ENCODE measurements at places on chromosomes 16 and 17.

DNA sequence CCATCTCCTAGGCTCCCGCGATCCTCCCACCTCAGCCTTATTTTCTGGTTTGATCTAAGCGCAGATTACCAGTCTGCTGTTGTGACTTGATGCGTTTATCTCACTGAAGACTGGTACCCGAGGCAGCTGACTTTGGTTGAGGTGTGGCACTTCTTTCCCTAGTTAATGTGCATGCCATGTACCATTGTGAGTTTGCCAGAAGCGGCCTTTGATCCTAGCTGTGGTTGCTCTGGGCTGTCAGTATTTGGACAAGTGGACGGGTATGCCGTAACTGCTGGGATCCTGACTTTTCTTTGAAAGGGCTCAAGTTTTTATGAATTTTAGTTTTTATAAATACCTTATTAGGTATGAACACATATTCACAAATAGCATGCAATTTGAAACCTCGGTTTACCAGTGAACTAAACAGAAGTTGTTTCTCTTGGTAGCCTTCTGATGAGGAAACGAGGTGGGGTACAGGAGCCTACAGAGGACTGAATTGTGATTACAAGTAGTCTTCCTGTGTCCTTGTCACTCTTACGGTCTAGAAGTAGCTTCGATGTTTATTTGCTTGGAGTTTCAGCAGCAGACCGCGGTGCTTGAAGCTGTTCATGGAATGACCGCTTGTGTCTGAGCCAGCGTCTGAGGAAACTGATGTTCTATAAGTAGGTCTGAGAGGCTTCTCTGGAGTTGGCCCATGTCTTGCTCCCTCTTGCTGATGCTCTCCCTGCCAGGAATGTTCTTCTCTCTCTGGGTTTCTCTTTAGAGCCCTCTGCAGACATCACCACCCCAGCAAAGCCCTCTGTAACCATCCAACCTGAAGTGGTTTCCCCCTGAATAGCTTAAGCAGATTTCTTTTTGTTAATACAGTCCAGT lies 40.0 kb downstream of the SEC14L1 start:
- no peak for DNase-seq

DNA sequence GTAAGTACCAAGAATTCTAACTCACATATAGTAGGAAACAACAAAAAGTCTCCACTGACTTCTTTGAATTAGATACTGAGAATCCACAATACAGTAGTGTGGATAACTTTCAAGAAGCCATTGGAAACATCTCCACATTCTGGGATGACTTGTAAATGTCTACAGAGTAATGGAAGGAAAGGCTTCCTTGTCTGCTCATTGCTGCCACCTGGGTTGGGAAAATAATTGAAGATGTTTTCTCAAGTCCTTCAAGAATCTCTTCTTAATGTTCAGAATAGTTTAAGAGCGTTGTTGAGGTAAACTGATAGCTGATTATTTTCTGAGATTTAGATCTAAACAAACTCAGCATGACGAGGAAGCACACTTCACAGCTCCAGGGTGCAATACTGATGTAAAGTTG lies 14.0 kb downstream of the CPSF4L start:
- no peak for DNase-seq

GRCh38 chr17:31900877-31901276 lies 631 bp downstream of the UTP6 start:
- no peak for DNase-seq

DNA sequence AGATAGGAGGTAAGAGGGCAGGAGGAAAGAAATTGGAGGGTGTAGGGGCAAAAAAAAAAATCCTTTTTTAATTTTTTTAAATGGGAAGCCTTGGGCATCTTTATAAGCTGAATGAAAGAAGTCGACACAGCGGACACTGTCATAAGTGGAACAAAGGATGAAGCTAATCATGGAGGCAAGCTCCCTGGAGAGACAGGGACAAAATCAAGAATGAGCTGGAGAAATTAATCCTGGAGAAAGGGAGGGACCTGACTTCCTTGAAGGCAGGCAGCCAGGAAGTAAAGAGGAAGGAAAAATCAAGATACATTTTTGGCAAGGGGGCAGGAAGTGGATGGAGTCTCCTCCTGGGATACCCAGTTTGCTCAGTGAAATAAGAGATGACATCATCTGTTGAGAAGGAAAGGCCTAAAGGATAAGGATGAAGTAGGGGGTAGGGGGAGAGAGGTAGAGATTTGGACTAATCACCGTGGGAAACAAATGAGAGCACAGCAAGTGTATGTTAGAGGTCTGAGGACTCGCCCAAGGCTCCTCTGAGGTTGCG lies 179.3 kb downstream of the SLC39A11 start:
- no peak for DNase-seq

DNA sequence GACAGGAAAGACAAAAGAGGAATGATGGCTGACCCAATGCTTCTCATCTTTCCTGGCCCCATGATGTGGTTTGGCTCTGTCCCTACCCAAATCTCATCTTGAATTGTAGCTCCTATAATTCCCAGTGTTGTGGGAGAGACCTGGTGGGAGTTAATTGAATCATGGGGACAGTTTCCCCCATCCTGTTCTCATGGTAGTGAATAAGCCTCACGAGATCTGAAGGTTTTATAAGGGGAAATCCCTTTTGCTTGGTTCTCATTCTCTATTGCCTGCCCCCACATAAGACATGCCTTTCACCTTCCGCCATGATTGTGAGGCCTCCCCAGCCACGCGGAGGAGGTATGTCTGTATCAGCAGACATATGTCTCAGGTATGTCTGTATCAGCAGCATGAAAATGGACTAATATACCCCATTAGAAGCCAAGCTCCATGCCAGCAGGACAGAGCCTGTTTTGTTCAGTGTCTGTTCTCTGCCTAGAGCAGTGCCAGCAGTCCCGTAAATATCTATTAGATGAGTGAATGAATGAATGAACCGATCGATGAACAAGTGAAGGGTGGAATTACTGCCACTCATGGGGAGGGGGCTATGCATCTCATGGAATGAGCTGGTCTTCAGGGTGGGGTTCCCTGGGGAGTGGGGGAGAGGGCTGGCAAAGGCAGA lies 304.4 kb downstream of the SOX9 start:
- no peak for DNase-seq

GRCh38 chr16:82108100-82108499 lies 61.9 kb downstream of the MPHOSPH6 start:
- DNase-seq, result no peak

GRCh38 chr17:15122857-15123256 lies 142.3 kb downstream of the PMP22 start:
- no peak for DNase-seq

- DNase-seq, result no peak
Measured at GRCh38 chr16:72198771-72199201, 26.8 kb upstream of the PMFBP1 start.

DNA sequence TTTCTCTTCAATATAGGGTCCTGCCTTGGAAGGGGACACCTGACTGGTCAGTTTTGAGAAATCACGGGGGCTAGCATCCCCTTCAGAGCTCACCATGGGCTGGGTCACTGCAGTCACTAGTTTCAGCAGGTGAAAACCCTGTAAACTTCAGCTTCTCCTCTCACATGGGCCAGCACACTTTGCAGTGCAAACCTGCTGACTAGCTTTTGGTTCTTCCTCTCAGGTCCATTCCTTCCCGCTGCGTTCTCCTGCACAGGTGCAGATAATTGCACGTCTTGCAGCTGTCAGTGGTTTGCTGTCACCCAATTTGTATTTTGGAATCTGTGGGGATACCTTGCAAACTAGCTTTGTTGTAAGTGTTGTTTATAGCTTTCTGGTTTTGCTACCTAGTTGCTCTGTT lies 95.1 kb downstream of the LYRM1 start:
- DNase-seq, result no peak

DNA sequence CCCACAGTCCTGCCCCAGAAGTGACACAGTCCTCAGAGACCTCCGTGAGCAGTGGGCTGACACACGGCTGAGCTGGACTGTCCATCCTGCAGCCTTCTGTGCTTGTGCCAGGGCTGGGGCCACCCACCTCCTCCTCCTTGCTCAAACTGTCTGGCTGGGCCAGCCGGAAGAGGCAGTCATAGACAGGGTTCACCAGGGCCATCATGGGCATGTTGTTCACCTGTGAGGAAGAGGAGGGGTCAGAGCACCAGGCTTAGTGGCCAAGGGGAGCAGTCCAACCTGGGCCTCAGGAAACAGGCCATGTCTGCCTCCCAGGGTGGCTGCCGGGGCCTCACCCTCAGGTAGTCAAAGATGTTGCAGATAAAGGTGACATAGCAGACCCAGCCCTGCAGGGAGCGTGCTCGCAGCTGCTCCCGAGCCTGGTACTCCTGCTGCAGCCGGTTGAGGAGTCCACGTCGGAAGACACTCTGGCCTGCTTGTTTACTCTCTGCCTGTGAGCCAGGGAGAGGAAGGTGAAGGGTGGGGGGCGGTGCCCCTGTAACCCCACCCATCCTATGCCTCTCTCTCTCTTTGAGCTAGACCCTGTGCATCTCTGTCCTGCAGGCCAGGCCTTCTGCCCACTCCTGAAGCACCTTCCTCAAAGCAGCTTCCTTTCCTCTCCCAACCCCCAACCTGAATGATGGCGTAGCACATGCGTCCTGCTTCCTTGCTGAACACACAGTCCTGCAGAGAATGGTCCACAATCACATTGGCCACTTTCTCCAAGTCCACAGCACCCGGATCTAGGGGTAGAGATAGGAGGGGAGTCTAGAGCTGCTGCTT lies 3.4 kb downstream of the MIF4GD start:
- DNase-seq, result no peak

- DNase-seq, result no peak
Measured at GRCh38 chr16:70700101-70701020, 14.5 kb upstream of the MTSS2 start.

- DNase-seq, result no peak
Measured at GRCh38 chr16:67404740-67405226, 11.5 kb upstream of the TPPP3 start.

GRCh38 chr17:31695456-31696090 lies 163.5 kb downstream of the COPRS start:
- no peak for DNase-seq

- DNase-seq, result no peak
Measured at GRCh38 chr17:81003711-81004475, 12.3 kb downstream of the CHMP6 start.

DNA sequence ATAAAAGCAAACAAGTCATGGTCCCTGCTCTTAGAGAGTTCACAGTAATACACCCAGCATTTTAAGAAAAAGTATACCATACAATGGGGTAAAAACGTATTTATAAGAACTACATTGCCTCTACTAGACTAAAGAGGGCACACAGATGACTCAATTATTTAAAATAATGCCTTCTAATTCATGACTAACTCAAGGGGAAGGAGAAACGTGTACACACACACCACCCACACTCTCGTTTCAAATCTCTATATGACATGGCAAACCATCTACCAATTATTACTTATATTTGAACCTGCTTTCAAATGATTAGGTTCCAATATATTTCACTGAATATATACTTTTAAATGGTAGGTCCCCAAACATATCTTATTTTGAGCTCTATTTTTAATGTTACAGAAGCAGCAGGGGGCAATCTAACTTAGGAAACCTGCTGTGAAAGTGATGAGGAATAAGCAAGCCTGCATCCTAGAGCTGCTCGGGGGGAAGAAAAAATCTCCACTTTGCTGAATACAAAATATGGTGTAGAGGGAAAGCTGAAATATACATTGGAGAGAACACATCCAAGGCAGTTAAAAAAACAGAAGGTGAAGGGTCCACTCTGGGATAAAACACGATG lies 232.4 kb upstream of the PSMD7 start:
- no peak for DNase-seq

GRCh38 chr16:49024016-49024415 lies 257.6 kb downstream of the CBLN1 start:
- no peak for DNase-seq

GRCh38 chr17:80786470-80786869 lies 205.2 kb upstream of the CHMP6 start:
- DNase-seq, result no peak

DNA sequence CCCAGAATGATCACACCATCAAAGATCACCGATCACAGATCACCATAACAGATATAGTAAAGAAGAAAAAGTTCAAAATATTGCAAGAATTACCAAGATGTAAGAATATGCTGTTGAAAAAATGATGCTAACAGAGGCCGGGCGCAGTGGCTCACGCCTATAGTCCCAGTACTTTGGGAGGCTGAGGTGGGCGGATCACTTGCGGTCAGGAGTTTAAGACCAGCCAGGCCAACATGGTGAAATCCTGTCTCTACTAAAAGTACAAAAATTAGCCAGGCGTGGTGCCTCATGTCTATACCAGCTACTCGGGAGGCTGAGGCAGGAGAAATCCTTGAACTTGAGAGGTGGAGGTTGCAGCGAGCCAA lies 53.2 kb downstream of the CPPED1 start:
- no peak for DNase-seq

DNA sequence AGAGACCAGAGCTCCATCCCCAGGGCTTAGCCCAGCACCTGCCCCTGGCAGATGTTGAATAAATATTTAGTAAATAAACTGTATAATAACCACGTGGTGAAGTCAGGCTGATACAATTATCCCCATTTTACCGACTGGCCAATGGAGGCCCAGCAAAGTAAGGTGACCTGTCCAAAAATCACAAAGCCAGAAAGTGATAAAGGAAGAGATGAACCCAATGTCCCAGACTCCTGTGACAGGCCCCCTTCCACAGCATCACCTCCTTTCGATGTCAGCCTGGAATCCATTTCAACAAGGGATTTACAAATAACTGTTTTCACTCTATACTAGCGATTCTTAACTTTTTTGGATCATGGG lies 5.5 kb downstream of the TVP23A start:
- no peak for DNase-seq

GRCh38 chr16:52552643-52553042 lies 5.7 kb upstream of the TOX3 start:
- DNase-seq, result no peak

GRCh38 chr17:7885367-7886226 lies 3.0 kb upstream of the CHD3 start:
- DNase-seq, result peak; percentile 69

DNA sequence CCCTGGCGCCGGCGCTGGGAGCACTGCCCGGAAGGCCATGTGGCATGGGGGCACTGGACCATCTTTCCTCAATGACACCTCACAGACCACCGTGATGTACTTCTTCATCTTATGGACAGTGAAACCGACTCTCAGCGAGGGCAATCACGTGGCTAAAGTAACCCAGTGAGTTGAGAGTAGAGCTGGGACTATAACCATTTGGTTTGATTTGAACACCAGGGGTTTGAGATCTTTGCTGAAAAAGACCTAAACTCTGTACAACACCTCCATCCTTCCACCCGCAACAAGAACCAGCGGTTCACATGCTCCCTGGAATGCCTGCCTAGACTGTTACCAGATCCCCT lies 3.3 kb downstream of the ITGA2B start:
- no peak for DNase-seq

GRCh38 chr17:17751489-17752088 lies 70.3 kb downstream of the RAI1 start:
- DNase-seq, result peak; percentile 32
